ENCODE measurements at places on chromosomes 13 and 19.

DNA sequence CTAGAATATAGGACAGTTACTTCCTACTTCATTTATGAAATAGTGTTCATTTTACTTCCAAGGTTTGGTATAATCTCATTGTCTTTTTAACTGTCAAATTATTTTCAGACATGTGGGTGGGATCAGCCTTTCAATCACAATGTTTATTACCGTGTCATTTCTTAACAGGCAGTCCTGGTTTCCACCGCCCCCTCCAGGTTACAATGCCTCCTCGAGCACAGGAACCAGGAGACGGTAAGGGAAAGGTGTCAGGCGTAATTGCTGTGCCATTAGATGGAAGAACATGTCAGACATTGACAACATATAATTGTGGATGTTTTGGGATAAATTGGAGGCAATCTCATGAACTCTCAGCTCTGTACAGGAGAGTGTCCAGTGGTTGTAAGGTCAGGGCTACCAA, 36.5 kb downstream of the SCEL start:
- DNase-seq: no peak

GRCh38 chr19:49875857-49876421, 1.2 kb downstream of the AKT1S1 start:
- no peak for DNase-seq

GRCh38 chr13:28583651-28584091, 75.3 kb upstream of the POMP start:
- DNase-seq: no peak

DNA sequence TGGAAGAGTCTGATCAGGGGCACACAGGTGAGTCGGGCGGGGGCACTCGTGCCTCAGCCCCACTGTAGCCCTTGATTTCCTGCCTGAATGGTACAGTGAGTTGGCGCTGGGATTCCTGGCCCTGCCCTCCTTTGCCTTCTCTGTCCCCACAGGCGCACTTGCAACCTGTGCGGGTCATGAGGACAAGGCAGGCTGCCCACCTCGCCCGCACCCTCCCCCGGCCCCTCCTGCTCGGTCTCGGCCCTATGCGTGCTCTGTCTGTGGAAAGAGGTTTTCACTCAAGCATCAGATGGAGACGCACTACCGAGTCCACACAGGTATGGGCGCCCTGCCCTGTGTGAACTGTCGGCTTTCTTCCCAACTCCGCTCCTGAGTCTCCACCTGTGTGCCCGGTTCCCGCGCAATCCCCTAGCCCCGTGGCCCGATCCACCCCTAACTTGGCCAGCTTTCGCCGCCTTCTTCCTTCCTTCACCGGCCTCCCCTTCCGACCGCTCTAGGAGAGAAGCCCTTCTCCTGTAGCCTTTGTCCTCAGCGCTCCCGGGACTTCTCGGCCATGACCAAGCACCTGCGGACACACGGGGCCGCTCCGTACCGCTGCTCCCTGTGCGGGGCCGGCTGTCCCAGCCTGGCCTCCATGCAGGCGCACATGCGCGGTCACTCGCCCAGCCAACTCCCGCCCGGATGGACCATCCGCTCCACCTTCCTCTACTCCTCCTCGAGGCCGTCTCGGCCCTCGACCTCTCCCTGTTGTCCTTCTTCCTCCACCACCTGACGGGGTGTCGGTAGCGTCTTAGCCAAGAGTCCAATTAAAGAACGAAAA, 1.6 kb upstream of the KMT2B start:
- DNase-seq: no peak

DNA sequence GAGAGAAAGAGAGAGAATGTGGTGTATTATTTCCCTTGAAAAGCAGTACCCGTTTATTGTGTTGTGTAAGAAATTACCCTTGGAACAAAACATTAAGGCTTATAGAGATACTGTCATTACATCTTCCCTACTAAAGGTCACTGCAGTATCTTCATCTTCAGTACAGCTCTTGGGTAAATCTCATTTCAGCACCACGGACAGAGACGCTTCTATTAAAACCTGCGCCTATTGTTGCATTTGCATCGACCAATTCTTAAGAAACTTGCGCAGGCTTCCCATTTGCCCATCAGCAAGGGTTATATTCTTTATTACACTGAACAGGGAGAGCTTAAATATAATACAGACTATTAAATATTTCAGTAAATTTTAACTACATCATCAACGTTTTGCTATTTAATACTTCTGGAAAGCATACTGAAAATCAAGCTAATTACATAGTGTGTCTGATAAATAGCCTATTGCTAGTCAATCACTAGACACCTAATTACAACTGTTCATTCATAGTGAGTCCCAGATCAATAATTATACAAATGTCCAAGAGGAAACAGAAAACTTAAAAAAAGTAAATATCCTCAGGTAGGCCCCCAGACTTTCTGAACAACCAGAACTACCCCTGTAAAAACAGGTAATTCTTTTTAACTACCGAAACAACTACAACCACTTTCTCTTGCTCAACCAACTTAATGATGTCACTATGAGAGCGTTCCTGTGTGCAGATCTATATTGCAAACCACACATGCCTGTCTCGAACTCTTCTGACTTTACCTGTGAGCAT, 350.6 kb downstream of the LIG4 start:
- no peak for DNase-seq

- DNase-seq: no peak
These were observed 152.0 kb upstream of the IRS2 start for GRCh38 chr13:109938255-109938936.

GRCh38 chr13:113882267-113882630, 18.4 kb upstream of the GAS6 start:
- DNase-seq: no peak

GRCh38 chr13:110340812-110341444, 33.8 kb downstream of the COL4A2 start:
- DNase-seq: peak; percentile 13

- no peak for DNase-seq
These were observed 61.7 kb downstream of the COLGALT1 start for GRCh38 chr19:17616961-17617806.

GRCh38 chr13:25839371-25839770, 212.4 kb downstream of the SHISA2 start:
- DNase-seq: no peak

GRCh38 chr13:110533771-110534670, 27.5 kb downstream of the RAB20 start:
- no peak for DNase-seq

DNA sequence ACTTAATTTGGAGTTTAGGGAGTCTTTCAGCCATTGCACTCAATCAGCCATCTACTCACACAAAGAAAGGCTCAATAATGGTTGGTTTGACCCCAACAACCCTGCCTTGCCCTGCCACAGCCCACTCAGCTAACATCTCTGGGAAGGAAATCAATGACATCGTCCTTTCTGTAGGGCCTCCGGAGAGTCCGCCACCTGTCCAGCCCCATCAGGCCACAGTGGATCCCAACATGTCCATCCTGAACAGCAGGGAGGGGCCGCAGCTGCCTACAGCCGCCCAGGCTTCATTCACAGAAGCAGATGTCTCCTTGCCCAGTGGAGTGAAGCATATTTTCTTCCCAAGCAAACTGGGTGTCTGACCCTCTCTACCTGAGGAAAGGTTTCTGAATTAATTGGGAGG, 4.2 kb upstream of the CDX2 start:
- no peak for DNase-seq

DNA sequence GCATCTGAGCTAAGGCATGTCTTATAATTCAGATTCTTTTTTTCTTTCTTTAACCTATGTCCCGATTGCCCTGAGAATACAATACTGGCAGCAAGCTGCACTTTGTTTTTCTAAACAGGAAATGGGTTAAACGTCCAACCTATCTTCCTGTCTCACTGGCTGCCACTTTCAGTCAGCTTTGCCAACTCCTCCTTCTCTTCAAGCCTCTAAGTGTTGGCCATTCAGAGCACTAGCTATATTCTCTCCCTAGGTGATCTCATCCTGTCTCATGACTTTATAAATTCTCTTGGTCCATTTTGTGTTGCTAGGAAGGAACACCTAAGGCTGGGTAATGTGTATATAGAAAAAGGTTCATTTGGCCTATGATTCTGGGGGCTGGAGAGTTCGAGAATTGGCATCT, 109.5 kb upstream of the TSC22D1 start:
- DNase-seq: no peak

GRCh38 chr19:54434112-54434872, 14.7 kb upstream of the LENG8 start:
- DNase-seq: no peak

GRCh38 chr19:5329141-5329540, 11.5 kb downstream of the PTPRS start:
- DNase-seq: no peak

DNA sequence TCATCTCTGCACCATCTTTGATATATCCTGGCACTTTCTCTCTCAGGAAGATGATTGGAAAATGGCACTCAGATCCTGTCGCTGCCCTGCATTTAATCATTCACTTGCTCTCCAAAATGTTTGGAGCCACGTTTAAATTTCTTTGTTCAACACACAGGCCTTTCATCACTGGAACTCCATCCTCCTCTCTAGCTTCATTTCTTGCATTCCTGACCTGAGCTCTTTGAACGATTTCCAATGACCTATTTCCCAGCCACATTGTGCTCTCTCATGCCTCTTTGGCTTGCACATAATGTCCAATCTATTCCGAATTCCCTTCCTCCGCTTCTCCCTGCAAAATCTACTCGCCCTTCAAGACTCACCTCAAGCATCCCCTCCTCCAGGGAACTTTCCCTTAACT, 287.4 kb upstream of the NBEA start:
- DNase-seq: no peak

- DNase-seq: no peak
These were observed 110.6 kb downstream of the DNAJC3 start for GRCh38 chr13:95787356-95788099.

- DNase-seq: no peak
These were observed 3.8 kb downstream of the TARM1 start for GRCh38 chr19:54077334-54077733.

GRCh38 chr13:33096886-33097605, 80.8 kb downstream of the KL start:
- DNase-seq: no peak

- DNase-seq: no peak
These were observed 52.0 kb downstream of the ARHGEF7 start for GRCh38 chr13:111166882-111167675.

DNA sequence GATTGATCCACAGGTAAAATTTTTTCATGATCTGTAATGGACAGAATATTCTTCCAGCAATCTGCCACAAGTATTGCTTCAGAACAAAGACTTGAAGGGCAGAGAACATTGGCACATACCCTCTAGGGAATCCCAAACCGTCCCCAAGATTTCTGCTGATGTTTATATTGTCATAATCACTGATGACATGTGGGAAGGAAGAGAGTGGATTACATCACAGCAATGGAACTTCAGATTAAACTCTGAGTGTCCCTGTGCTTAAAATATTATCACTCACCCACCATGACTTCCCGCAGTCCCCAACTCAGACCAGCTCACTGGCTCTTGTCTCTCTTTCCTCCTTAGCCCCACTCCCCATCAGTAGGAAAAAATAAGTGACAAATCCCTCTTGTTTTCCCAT, 8.5 kb upstream of the TPT1 start:
- no peak for DNase-seq

- DNase-seq: peak; percentile 75
These were observed 2.5 kb downstream of the ATP5F1D start for GRCh38 chr19:1243768-1244692.

DNA sequence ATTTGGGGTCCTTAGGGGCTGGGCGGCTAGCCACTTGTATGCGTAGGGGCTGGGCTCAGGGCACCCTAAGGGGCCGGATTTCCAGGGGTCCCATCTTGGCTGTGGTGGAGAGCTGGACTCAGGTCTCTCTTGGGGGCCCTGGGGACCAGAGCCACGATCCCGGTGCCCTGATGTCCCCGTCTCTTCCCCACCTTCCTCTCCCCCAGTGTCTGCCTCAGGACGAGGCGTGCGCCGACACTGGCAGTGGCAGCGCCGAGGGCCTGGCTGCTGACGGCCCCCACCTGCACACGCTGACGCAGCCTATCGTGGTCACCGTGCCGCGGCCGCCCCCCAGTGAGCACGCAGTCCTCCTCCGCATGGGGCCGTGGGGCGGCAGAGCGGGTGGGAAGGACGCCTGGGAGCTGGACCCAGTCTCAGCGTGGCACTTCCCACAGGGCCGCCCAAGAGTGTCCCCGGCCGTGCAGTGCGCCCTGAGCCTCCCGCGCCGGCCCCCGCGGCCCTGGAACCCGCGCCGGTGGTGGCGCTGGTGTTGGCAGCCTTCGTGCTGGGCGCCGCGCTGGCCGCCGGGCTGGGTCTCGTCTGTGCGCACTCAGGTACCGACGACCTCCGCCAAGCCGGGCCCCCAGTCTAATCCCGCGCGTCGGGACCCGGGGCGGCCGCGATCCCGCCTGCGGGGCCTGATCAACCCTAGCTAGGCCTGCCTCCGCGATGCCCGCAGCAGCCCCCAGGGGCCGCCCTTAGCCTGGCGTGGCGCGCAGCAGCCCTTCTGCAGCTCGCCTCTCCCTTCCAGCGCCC, 2.7 kb upstream of the SNAPC2 start:
- peak; percentile 51 for DNase-seq

DNA sequence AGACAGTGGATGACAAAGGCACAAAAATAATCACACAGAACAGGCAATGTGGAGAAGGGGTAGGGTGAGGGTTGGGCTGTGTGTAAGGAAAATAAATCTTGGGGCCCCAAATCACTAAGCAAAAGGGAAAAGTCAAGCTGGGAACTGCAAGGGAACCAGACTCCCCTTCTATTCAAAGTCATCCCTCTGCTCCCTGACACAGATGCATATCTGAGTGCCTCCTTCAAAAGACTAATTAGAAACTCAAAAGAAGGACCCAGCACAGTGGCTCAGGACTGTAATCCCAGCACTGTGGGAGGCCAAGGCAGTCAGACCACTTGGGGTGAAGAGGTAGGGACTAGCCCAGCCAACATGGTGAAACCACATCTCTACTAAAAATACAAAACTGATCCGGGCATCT, 18.3 kb downstream of the ZNF611 start:
- no peak for DNase-seq

DNA sequence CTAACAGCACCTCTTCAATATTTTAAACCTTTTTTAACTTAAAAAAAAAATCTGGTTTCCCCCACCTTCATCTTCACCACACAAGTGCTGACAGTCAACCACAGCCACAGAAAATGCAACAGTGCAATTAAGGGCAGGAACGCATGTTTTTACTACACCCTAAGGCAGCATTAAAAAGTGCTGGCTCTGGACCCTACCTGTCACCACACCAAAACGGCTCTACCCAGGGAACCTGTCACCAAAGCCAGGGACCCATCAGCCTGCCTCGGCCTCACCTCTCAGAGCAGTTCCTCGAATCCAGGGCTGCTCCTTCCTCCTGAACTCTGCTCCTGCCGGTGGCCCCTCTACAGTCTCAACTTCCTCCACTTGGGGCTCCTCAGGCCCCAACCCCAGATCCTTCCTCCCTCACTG, 22.5 kb upstream of the SLC35E1 start:
- no peak for DNase-seq

GRCh38 chr13:113367771-113368170, 3.8 kb upstream of the GRTP1 start:
- DNase-seq: no peak

GRCh38 chr19:16343156-16343555, 18.5 kb downstream of the KLF2 start:
- no peak for DNase-seq
